ENCODE measurements at places on chromosomes 3 and 15.

- no peak for DNase-seq
Observed at GRCh38 chr3:180571831-180572598, 29.9 kb upstream of the TTC14 start.

GRCh38 chr3:190169243-190169642, 48.5 kb upstream of the P3H2 start:
- no peak for DNase-seq

GRCh38 chr15:99029341-99030144, 22.0 kb upstream of the PGPEP1L start:
- no peak for DNase-seq

GRCh38 chr3:126888186-126888760, 94.6 kb upstream of the PLXNA1 start:
- no peak for DNase-seq

GRCh38 chr3:72317491-72317890, 530.8 kb downstream of the SHQ1 start:
- DNase-seq: no peak

DNA sequence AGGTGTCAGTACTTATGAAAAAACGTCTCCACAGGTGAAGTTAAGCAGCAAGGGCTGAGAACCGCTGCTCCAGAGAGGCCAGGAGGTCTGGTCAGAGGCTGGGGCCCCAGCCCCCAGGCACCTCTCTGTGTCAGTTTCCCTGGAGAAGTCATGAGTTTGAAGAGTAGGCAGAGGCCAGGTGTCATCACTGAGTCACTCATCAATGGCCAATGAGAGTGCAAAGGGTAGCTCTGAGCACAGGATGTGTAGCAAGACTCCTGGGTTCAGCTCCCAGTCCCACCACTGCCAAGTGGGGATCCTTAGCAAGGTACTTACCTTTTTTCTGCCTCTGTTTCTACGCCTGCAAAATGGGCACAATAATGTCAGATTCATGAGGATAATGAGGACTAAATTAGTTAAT, 47.9 kb downstream of the CORO2B start:
- DNase-seq: no peak

GRCh38 chr3:50502225-50502583, 1.2 kb downstream of the CACNA2D2 start:
- no peak for DNase-seq

GRCh38 chr3:36647423-36647853, 116.9 kb downstream of the DCLK3 start:
- no peak for DNase-seq

Measured in H4 (cell line).